ENCODE measurements at places on chromosomes 7 and 10. TPM values are rescaled to one million over a fixed set of nuclear protein-coding genes. Genes with fewer than 3 reads are reported as not detected.

The NPY4R2 gene
- not detected for total RNA-seq

The LAMB4 gene
- not detected for total RNA-seq

The ICA1 gene
- total RNA-seq, result 3.2 TPM

The SEPTIN14 gene
- not detected for total RNA-seq

The SLC16A9 gene
- total RNA-seq, result 12.8 TPM

The GLI3 gene
- 9.6 TPM for total RNA-seq

The MRPS16 gene
- 230 TPM for total RNA-seq

The HMX3 gene
- total RNA-seq, result not detected

The MTERF1 gene
- 10.0 TPM for total RNA-seq

The SH2D4B gene
- total RNA-seq, result not detected

The ENTPD7 gene
- 6.8 TPM for total RNA-seq

The EDRF1 gene
- 16.0 TPM for total RNA-seq

The TSPAN15 gene
- total RNA-seq, result 186 TPM

The GET4 gene
- total RNA-seq, result 115 TPM

The FANK1 gene
- 2.4 TPM for total RNA-seq

The IGF2BP3 gene
- total RNA-seq, result 11.7 TPM

GRCh38 chr7:135697276-135698049, 30.5 kb downstream of the SLC13A4 start:
- no peak overlapping the region for H3K4me3 ChIP-seq
- H3K36me3 ChIP-seq, result no peaks in the 10 kb centered on the region
- no peaks in the 10 kb centered on the region for H3K27me3 ChIP-seq
- H3K27ac ChIP-seq, result no peak overlapping the region
- DNase-seq, result no peak
- H3K4me1 ChIP-seq, result no peaks in the 10 kb centered on the region

DNA sequence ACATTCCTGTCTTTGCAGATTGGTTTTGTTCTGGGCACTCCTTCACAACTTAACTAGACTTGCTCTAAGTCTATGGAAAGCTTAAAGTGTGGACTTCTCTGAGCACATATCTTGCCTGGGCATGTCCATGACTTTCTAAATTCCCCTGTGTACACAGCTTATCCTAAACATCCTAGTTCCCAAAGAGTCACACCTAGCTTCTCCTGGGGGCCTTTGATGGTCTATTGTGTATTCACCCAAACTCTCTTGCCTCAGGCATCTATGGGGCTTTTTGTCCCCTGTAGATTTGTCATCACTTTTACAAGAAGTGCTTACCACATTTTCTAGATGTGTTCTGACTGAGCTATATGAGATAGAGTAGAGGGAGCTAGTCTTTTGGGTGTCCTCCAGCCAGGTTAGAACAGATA, 12.2 kb upstream of the ZNF488 start:
- no peaks in the 10 kb centered on the region for H3K36me3 ChIP-seq
- peaks cover 12% of the 10 kb centered on the region for H3K4me1 ChIP-seq
- H3K27ac ChIP-seq, result peak overlapping the region; percentile 59

- no peaks in the 10 kb centered on the region for H3K36me3 ChIP-seq
- no peak for DNase-seq
- no peak overlapping the region for H3K4me3 ChIP-seq
- H3K27ac ChIP-seq, result no peak overlapping the region
- no peaks in the 10 kb centered on the region for H3K4me1 ChIP-seq
Observed at GRCh38 chr7:67518580-67518979, 521.9 kb downstream of the TYW1 start.

DNA sequence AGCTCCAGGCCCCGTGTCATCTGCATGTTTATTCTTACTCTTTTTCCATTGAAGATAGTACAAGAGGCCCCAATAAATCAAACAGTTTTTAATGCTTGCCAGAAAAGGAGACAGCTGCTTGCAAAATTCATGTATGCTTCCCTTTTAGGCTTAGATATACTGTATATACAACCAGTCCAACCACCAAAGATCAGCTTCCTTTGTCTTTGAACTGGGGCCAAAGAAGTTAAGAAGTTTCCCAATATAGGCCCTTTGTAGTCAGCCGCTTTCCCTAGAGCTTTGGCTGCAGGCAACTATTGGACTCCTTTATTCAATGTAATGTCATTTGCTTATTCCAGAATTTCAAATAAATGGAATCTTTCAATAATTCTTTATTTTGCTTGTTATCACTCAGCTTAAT, 1395.0 kb downstream of the GATA3 start:
- H3K36me3 ChIP-seq, result no peaks in the 10 kb centered on the region
- no peaks in the 10 kb centered on the region for H3K4me1 ChIP-seq
- DNase-seq, result no peak
- H3K27me3 ChIP-seq, result no peaks in the 10 kb centered on the region

DNA sequence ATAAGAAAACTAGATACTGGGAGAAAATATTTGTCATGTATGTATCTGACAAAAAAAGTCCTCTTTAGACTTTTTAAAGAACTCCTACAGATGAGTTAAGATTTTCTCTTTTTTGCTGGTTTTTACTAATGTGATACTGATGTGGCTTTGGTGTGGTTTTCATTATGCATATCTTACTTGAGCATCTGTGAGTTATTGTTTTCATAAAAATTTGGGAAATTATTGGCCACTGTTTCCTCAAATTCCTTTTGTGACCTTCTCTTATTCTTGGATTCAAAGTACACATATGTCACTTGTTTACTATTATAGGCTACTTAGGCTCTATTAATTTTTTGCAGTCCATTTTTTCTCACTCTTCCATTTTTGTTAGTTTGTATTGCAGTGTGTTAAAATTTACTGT, 89.0 kb downstream of the PPP1R9A start:
- H3K4me3 ChIP-seq, result no peak overlapping the region
- no peak for DNase-seq
- no peak overlapping the region for H3K27ac ChIP-seq
- no peaks in the 10 kb centered on the region for H3K4me1 ChIP-seq
- H3K36me3 ChIP-seq, result no peaks in the 10 kb centered on the region
- no peaks in the 10 kb centered on the region for H3K27me3 ChIP-seq

- H3K4me1 ChIP-seq, result peaks cover 6% of the 10 kb centered on the region
- H3K27ac ChIP-seq, result no peak overlapping the region
- peaks cover 27% of the 10 kb centered on the region for H3K27me3 ChIP-seq
Observed at GRCh38 chr7:97018126-97018601, 6.5 kb downstream of the DLX5 start.

DNA sequence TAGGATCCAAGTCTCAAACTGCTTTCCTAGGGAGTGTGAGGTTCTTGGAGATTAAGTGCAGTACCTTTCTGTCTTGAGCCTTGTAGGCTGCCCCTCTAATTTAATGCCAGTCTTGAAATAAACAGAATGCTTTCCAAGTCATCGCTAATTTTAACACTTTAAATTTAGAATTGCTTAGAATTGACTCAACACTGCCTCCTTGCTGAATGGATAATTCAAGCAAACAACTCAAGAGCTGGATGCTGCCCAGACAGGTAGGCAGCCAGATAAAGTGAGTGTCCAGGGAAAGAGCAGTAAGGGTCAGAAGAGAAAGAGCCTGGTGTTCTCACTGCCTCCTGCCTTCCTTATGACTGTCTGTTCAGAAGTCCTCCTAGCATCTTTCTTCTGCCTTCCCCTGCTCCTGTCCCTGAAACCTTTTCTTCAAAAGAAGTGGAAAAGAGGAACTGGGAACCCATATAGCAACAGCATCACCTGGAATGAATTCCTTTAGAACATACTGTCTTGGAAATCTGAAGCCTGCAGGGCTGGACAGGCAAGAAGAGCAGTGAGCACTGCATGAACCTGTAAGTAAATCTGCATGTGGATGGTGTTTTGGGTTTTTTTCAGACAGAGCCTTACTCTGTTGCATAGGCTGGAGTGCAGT, 3.1 kb upstream of the GOT1 start:
- H3K27ac ChIP-seq, result no peak overlapping the region
- no peak overlapping the region for H3K4me3 ChIP-seq
- no peaks in the 10 kb centered on the region for H3K27me3 ChIP-seq
- peaks cover 4% of the 10 kb centered on the region for H3K4me1 ChIP-seq
- no peaks in the 10 kb centered on the region for H3K36me3 ChIP-seq
- DNase-seq, result peak; percentile 18

- no peak for DNase-seq
- H3K27ac ChIP-seq, result no peak overlapping the region
- H3K27me3 ChIP-seq, result peaks cover 81% of the 10 kb centered on the region
- no peaks in the 10 kb centered on the region for H3K36me3 ChIP-seq
- H3K4me3 ChIP-seq, result peak overlapping the region; percentile 26
- H3K4me1 ChIP-seq, result no peaks in the 10 kb centered on the region
Observed at GRCh38 chr7:157019718-157020451, 9.4 kb upstream of the MNX1 start.

DNA sequence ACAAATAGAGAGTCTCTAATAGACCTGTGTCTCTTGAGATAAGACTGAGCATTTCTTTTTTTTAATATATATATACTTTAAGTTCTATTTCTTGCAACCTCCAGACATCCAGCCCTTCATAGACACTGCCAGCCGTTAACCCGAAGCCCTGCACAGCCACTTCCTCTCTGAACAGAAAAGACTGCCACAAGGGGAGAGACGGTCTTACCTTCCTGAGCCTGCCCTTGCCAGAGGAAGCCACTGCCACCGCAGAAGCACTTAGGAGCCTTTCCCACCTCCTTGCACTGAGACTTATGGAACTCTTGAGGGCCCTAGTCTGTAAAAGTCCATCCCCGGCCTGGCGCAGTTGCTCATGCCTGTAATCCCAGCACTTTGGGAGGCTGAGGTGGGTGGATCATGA, 31.8 kb upstream of the PRSS1 start:
- H3K27me3 ChIP-seq, result peaks cover 44% of the 10 kb centered on the region
- H3K4me3 ChIP-seq, result no peak overlapping the region
- DNase-seq, result no peak
- no peaks in the 10 kb centered on the region for H3K36me3 ChIP-seq
- H3K4me1 ChIP-seq, result no peaks in the 10 kb centered on the region

DNA sequence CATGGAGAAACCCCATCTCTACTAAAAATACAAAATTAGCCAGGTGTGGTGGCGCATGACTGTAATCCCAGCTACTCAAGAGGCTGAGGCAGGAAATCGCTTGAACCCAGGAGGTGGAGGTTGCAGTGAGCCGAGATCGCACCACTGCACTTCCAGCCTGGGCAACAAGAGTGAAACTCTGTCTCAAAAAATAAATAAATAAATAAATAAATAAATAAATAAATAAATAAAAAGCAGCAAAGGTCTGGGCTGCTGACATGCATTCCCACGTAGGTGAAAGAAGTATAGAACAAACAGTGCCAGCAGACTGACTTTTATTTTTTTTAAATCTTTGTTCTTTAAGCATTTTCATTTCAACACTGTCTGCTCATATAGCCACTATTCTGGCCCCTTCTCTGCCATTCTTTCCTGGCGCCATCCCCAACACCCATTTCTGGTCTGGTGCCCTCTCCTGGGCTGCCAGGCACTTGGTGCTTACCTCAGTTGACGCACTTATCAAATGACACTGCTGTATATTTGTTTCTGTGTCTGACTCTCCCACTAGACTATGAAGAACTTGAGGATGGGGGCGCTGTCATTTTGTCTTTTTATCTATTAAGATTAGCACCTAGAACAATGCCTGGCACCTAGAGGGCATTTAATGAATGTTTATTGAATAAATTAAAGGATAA, 15.6 kb downstream of the FAM107B start:
- no peaks in the 10 kb centered on the region for H3K36me3 ChIP-seq
- no peak overlapping the region for H3K4me3 ChIP-seq
- no peaks in the 10 kb centered on the region for H3K4me1 ChIP-seq
- no peak overlapping the region for H3K27ac ChIP-seq

- no peak for DNase-seq
- H3K36me3 ChIP-seq, result no peaks in the 10 kb centered on the region
Observed at GRCh38 chr10:95798096-95798855, 42.3 kb downstream of the ENTPD1 start.

DNA sequence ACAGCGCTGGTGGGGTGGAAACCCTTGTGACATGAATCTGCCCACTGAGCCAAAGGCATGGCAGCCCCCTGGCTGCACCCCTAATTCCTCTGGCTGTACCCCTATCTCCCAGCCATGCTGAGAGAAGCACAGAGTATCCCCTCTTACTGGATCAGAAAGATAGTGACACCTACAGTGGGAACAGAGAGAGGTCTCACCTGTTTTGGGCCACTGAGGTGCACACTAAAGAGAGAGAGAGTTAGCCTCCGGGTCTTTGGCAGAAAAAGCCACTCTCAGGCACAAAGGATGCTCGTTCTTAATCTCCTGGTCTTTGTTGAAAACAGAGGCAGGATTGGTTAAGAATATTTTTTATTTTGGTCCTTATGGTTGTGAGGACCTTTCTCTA, 11.3 kb downstream of the TSPAN14 start:
- H3K4me3 ChIP-seq, result no peak overlapping the region
- H3K36me3 ChIP-seq, result no peaks in the 10 kb centered on the region
- H3K27me3 ChIP-seq, result no peaks in the 10 kb centered on the region
- no peak overlapping the region for H3K27ac ChIP-seq
- H3K4me1 ChIP-seq, result no peaks in the 10 kb centered on the region

GRCh38 chr7:142669074-142669654, 80.1 kb upstream of the PRSS1 start:
- H3K4me3 ChIP-seq, result no peak overlapping the region
- no peaks in the 10 kb centered on the region for H3K27me3 ChIP-seq
- no peaks in the 10 kb centered on the region for H3K36me3 ChIP-seq
- no peaks in the 10 kb centered on the region for H3K4me1 ChIP-seq
- peak; percentile 68 for DNase-seq

GRCh38 chr7:128959296-128959695, 21.6 kb downstream of the IRF5 start:
- peaks cover 34% of the 10 kb centered on the region for H3K36me3 ChIP-seq
- H3K4me1 ChIP-seq, result peaks cover 9% of the 10 kb centered on the region
- H3K27ac ChIP-seq, result no peak overlapping the region
- no peak for DNase-seq

DNA sequence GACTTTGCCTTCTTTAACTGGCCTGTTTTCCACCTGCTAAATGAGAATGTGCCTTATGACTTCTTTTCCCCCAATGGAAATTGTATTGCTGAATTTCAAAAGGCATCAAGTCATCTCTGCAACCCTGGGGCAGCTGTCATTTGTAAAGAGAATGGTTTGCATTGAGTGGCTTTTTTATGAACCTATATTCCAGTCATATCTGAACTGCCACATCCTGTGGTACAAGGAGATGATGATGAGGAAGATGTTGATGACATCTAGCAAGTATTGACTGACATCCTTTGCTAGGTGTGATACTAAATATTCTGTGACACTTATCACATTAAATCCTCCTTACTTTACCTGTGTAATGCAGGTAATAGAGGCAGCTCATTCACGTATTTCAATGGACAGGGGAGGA, 88.3 kb upstream of the KIAA1217 start:
- H3K4me1 ChIP-seq, result no peaks in the 10 kb centered on the region
- H3K27ac ChIP-seq, result no peak overlapping the region
- peaks cover 24% of the 10 kb centered on the region for H3K27me3 ChIP-seq
- no peaks in the 10 kb centered on the region for H3K36me3 ChIP-seq
- DNase-seq, result no peak
- H3K4me3 ChIP-seq, result no peak overlapping the region

GRCh38 chr7:140283472-140283871, 106.7 kb upstream of the KDM7A start:
- H3K4me3 ChIP-seq, result no peak overlapping the region
- H3K4me1 ChIP-seq, result no peaks in the 10 kb centered on the region
- no peak overlapping the region for H3K27ac ChIP-seq
- H3K27me3 ChIP-seq, result no peaks in the 10 kb centered on the region
- no peak for DNase-seq

- no peak overlapping the region for H3K4me3 ChIP-seq
- peaks cover 15% of the 10 kb centered on the region for H3K36me3 ChIP-seq
- no peaks in the 10 kb centered on the region for H3K27me3 ChIP-seq
- H3K4me1 ChIP-seq, result no peaks in the 10 kb centered on the region
- DNase-seq, result no peak
- no peak overlapping the region for H3K27ac ChIP-seq
Observed at GRCh38 chr7:6422926-6423632, 24.7 kb downstream of the DAGLB start.
